ENCODE measurements at places on chromosomes 7 and 10.
A peak's percentile ranks its signal among the peaks of the same experiment; 100 is the strongest.

DNA sequence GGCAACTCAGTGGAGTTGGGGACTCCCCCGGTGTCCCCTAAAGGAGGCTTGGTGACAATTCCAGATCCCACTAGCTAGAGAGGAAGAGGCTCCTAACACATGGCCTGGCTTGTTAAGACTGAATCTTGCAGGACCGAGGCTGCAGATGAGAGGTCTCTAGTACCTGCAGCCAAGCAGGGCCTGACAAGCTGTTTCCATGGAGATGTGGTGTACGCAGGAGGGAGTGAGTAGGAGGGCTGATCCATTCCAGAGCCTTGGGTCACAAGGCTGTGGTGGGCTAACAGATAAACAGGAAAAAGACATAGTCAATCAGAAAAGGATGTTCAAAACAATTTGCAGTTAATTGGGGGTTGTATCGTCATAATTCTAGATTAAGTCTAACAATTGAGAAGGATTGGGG, 77.3 kb upstream of the MKLN1 start:
- no peak for DNase-seq

GRCh38 chr10:5618042-5618441, 48.4 kb downstream of the ASB13 start:
- DNase-seq, result no peak

DNA sequence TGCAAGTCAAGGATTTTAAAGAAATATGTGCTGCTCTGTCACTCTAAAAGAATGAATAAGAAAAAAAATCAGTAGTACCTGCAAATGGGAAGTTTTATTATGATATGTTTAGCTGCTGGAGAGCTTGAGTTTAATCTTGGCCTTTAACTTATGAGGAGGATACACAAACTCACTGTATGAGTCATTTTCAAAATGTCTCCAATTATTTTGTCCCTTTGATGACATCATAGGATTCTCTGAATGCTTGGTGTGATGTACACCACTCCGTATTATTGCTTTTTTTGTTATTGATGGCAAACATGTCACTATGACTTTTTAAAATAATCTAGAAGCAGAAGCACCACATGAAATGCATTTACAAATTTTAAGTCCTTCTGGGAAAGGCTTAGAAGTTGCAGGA, 125.8 kb downstream of the RALA start:
- DNase-seq, result no peak

- DNase-seq, result no peak
These were observed 49.3 kb upstream of the NCAPG2 start for GRCh38 chr7:158753900-158754299.

GRCh38 chr7:2109251-2109872, 123.4 kb downstream of the MAD1L1 start:
- no peak for DNase-seq

- DNase-seq, result no peak
These were observed 10.2 kb downstream of the STK32C start for GRCh38 chr10:132297526-132297925.

- no peak for DNase-seq
These were observed 544.3 kb downstream of the TCERG1L start for GRCh38 chr10:130767116-130767730.

DNA sequence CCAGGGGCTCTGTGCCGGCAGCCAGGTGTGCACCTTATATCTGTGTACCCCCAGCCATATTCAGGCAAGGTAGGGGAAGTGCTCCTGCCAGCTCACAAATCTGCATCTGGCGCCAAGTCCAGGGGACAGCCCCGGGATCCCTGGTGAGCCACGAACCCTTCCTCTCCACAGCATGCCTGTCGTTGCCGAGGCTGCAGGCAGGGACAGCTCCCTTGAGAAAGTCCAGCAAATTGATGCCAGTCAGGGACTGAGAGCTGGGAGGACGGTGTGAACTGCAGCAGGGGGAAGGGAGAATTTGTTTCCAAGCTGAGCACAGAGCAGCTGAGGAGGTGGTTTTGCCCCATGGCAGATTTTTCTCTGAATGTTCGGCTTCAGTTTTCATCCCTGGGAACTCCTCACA, 919 bp downstream of the PLA2G12B start:
- no peak for DNase-seq

DNA sequence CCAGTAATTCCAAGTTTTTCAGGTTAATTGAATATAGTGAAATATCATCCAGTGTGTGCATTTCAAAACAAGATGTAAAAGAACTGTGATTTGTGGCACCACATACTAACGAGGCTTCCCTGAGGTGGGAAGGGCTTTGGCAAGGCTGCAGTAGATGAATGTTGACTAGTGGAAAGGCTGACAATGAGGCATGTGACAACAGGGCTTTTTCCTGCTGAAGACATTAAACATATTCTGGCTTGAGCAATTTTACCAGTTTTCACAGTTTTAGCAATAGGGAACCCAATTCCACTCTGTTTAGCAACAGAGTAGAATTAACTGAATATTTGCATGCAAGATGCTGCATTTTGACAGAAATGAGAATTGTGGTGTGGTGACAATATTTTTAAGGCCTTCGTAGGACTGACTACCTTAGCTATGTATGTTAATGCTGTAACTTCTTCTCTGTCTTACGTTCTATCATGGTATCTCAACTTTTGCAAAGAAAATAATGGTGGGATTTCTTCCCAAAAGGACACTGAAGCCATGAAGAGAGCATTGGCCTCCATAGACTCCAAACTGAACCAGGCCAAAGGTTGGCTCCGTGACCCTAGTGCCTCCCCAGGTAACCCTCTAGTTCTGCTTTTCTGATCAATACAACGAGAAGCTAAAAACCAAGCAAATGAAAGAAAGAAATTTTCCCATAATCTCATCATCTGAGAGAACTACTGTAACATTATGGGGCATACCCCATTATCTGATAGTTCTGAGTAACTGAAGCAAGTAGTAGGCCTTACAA, 68.5 kb downstream of the AP3M1 start:
- DNase-seq, result no peak

DNA sequence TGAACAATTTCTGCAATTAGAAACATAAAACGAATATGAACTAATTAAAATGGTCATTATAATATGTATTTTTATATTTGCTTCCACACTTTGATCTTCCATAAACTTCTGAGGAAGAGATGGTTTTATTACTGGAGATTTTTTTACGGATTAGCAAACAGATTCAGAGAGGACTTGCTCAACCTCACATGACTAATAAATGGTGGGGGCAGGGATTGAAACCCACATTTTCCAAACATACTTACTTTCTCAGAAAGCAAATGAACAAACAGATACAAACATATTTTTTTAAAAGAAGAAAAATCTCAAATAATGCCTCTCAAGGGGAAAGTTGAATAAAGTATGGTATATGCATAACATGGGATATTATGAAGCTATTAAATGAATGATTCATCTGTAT, 18.3 kb downstream of the ANKMY2 start:
- no peak for DNase-seq

GRCh38 chr7:22219739-22220493, 137.0 kb downstream of the RAPGEF5 start:
- no peak for DNase-seq

DNA sequence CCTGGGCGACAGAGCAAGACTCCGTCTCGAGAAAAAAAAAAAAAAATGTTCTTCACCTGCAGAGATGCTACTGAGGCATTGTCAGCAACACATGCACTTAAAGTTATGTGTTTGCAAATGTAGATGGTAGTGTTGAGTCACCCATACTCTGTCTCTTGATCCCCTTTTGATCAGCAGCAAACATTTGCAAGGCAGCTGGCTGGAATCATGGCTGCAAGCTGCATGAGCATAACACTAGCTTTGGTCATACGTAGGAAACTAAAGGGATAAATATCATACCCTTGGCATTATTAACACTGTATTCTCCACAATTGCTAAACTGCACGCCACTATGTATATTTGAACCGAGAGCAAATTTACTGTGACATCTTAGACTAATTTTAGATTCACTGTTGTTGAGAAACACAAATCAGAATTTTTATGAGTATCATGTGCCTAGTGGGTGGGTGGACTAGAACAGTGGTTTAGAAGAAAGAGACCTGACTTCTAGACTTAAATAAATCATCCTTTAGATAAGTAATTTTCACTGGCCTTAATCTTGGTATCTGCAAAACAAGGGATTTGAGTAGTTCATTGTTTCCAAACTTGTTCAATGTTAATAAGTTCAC, 229.3 kb upstream of the MEOX2 start:
- no peak for DNase-seq

- no peak for DNase-seq
These were observed 298.3 kb downstream of the RPS24 start for GRCh38 chr10:78332012-78332411.

DNA sequence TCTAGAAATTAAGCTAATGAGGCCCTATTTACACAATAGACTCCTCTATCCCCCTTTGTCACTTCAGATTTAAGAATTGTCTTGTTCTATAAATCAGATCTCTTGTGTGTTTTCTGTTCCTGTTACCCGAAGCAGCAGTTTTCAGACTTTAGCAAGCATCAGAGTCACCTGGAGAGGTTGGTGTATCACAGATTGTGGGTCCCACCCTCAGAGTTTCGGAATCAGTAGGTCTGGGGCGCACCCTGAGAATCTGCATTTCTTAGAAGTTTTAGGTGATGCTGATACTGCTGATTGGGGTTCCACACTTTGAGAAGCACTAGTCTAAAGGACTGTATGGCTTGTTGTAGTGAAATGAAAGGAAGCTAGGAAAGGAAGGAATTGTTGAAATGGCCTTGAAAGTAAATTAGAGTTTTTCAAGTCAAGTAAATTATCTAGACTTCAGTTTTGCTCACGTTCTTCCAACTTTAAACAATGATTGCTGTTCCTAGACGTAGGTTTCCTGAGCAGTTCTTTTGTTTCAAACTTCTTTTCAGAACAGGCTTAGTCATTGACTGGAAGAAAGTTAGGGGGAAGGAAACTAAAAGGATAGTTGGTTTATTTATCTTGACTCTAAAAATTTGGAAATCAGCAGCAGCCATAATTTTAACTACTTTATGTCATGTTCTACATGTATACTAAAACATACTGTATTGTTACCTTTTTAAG, 15.7 kb downstream of the BPGM start:
- DNase-seq, result no peak

DNA sequence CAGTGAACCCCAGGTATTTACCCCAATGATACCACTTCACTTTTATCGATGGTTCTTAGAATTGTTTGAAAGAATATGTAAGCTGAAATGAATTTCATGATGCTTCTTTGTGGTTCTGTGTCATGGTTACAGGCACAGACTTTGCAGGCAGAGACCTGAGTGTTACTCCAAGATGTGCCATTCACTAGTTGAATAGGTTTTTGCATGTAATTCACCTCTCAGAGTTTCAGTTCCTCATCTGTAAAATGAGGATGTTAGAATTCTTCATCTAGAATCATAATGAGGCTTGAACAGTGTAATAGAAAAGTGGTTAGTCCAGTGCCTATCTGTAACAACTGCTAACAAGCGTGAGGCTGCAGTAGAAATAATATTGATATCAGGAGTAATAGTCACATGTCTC, 54.6 kb downstream of the VSTM2A start:
- no peak for DNase-seq

DNA sequence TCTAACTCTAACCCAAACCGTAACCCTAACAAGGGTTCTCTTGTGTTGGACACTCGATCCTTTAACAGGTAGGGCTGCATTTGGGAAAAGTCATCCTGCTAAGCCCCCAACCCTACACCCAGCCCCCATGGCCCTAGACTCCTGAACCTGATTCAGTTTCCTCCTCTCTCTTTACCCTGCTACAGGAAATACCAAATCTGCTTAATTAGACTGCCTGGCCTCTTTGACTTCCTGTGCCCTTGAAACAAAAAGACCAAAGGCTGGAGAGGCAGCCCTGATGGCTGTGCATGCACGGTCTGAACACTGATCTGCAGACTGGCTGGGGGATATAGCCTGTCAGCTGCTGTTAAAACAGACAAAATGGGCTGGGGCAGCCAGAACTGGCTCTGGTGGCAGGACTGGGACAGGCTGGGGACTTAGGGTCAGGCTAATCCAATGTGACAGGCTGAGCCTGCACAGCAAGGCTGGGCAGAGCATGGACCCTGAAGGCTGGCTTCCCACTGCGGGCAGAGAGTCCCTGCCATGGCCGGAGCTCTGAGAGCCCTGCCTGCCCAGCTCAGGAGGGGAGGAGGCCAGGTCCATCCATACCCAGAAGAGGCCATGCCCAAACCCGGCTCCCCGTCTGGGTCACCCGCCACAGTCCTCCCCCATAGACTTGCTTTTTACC, 51.0 kb upstream of the MSMB start:
- DNase-seq, result no peak

GRCh38 chr7:7779888-7780287, 61.5 kb upstream of the RPA3 start:
- DNase-seq, result no peak

- no peak for DNase-seq
These were observed 303.9 kb upstream of the NRP1 start for GRCh38 chr10:33638374-33638773.

DNA sequence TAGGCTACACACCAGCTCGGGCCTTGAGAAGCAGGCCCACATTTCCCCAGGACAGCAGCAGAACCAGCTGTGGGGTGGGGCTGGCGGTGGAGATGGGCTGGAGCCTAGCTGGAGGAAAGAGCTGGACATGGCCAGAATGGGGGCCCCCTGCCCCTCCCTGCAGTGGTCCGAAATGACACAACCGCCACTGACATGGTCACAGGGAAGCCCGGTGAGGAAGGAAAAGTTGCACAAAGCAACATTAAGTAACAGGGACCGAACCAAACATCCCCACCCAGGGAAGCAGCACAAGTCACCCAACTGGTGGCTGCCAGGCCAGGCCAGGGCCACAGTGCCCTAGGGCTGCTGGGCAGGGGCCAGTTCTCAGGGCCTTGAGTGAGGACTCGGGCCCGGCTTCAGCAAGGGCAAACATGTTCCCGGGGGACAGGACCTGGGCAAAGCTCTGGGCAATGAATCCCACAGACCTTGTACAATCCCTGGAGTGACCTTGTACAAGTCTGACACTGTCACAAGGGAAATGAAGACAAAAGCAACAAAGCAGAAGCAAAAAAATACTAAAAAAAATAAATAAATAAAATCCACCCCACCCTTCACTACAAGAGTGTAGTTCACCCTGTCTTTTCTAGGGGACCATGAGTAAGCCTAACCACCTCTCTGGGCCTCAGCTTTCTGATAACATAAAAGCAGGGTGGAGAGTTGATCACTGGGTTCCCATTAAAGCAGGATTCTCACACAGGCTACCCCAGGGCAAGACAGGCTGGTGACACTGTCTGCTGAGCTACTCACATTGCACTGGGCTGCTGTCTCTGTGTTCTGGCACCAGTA, 33.0 kb downstream of the PSAP start:
- no peak for DNase-seq

DNA sequence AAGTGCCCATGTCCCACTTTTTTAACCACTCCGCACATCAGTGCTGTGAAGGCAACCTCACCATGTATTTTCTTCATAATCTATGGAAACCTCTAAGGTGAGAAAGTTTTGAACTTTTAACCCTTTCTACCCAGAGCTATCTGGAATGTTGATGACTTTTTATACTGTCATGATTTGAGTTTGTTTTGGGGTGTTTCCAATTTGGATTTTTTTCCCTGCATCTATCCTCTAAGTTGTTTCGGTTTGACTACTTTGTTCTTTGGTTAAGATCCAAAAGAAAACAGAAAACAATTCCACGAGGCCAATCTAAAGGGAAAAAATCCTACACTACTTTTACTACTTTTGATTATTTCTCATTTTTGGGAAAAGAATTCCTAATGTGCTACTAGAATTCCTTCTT, 279.7 kb downstream of the USP6NL start:
- DNase-seq, result no peak

- no peak for DNase-seq
These were observed 33.5 kb upstream of the SLC26A3 start for GRCh38 chr7:107836237-107837144.

GRCh38 chr10:132272231-132272971, 35.3 kb downstream of the STK32C start:
- peak; percentile 29 for DNase-seq

All from amygdala (tissue), 56 donors.